ENCODE measurements at places on chromosomes 3 and 15. TPM values are rescaled to one million over a fixed set of nuclear protein-coding genes. Genes with fewer than 3 reads are reported as not detected.

Gene RPS27L
- total RNA-seq = 207 TPM

Gene GOLGA6A
- not detected for total RNA-seq

Gene CPLX3
- not detected for total RNA-seq

Gene GUCA1C
- total RNA-seq = not detected

Gene IGDCC3
- not detected for total RNA-seq

All from uterus (tissue), 4 donors.